ENCODE measurements at places on chromosomes 2 and 18.

DNA sequence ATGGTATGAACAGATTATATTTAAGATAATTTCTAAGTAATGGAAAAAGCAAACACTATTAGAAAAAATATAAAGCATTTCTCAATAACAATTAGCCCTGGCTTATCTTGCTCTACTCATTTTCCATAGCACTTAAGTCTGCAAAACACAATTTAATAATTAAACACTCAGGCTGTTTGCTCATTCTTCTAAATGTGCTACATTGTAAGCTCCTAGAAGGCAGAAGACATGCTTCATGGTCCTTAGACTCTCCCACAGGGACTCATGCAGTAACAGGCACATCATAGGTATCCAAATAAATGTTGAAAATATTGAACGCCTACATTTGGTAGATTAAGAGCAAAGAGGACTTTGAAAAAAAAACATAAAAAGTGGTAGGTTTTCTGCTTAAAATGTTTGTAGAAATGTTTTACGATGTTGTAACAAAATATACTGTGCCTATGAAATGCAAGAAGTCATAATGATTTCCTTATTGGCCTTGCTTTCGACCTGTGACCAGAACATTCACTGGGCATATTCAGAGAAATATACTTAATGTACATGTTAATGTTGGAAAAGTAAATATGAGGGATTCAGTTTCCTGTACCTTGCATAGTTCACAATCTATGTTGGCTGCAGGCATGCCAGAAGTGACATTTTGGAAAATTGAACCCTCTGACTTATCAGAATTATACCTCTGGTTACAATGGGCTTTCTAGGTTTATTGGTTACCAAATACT is 27.2 kb downstream of the G6PC2 start:
- DNase-seq: no peak

- peak; percentile 81 for DNase-seq
Observed at GRCh38 chr18:8562919-8563318, 46.3 kb upstream of the RAB12 start.

GRCh38 chr2:71190656-71191569 is 36.0 kb downstream of the PAIP2B start:
- DNase-seq: no peak

- no peak for DNase-seq
Observed at GRCh38 chr18:77342736-77343135, 93.1 kb downstream of the GALR1 start.

- DNase-seq: no peak
Observed at GRCh38 chr2:163607630-163608029, 128.2 kb downstream of the FIGN start.

- DNase-seq: no peak
Observed at GRCh38 chr2:12728221-12728777, 11.6 kb downstream of the TRIB2 start.

DNA sequence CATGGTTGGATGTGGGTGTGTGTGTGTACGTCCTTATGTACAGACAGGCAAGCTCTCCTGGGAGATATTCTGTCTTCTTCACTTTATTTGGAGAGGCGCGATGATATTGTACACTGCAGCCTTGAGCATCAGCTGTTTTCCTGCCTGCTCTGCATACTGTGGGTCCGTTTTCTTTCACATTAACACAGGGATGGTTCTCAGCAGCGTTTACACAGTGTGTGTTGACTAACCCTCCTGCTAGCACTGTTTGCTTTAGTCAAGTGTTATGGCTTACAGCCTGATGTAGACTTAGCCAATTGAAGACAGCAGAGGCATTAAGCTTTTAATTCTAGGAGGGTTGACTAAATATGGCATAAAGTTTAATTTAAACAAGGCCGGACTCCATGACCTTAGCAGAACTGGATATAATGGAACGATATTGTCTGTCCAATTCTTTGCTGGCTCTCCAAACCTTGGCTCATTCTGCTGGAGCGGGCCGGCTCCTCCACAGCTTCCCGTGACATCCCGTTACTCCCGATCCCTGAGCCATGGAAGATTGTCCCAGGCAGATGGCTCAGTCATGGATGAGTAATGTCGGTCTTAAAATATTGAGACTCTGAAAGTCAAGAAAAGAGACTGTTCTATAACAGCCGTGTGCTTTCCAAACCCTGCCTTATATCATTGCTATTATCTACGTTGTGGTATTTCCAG is 134.7 kb downstream of the TPGS2 start:
- no peak for DNase-seq
